Left renal cortex interstitium (tissue), 4 donors: ENCODE measurements at places on chromosomes 2 and 18.

DNA sequence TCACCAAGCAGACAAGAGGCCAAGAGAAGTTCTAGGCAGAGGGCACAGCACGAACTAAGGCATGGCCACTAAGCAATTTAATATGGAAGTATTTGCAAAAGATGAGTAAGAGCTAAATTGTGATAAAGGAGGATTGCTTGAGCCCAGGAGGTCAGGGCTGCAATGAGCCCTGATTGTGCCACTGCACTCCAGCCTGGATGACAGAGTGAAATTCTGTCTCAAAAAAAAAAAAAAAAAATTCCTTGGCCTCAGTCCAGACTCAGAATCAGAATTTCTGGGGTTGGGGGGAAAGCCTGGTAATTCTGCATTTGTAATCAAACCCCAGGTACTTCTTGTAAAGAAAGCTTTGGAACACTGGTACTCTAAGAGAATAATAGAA is 46.8 kb upstream of the RTN4 start:
- DNase-seq: no peak

GRCh38 chr2:64457524-64457923 is 3.6 kb downstream of the LGALSL start:
- DNase-seq: no peak

GRCh38 chr2:239186516-239187357 is 214.1 kb downstream of the HDAC4 start:
- DNase-seq: no peak

DNA sequence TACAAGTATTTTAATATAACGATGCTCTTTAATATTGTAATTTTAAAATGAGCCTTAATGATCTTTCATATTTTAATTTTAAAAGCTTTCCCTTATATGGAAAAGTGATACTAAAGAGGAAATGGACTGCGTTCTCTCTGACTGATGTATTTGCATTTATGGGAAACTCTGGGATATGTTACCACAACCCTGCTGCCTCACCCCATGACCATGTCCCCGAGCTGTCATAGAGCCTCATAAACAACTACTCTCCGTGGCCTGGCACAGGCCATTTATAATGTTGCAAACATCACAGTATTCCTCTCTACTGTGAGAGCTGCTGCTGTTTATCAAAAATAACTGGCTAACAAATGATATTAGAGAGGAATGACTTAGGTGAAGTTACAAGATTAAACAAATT is 75.8 kb upstream of the SEC11C start:
- no peak for DNase-seq
